ENCODE measurements at places on chromosomes 3 and 15.

- DNase-seq: no peak
These were observed 7.1 kb downstream of the LRRK1 start for GRCh38 chr15:100926258-100926657.

DNA sequence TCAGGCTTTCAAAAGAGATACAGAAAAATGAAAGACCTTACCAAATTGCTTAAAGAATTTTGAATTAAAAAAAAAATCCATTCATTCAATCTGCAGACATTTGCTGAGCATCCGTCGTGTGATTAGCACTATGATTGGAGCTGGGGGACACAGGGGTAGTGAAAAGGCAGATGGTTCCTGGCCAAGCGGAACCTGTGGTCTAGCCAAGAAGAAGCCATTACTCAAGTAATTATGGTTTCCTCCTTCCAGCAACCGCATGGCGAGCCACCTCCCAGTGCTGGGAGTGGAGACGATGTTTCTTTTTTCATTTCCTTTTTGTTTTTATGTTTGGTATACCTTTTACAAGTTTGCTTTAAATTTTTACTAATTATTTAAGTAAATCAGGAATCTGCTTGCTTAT is 140.2 kb downstream of the CACNA2D3 start:
- no peak for DNase-seq

DNA sequence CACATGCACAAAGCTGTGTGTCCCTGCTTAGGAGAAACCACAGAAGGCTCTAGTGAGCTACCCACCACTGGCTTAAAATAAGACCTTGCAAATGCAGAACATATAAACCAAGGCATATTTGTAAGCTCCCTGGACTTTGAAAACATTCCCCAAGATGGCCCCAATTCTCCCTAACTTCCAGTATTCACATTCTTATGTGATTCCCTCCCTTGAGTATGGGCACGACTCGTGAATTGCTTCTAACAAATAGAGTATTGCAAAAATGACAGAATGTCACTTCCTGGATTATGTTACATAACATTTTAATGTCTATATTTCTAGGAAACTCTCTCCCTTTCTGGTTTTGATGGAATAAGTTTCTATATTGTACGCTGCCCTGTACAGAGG is 131.8 kb upstream of the MCTP2 start:
- DNase-seq: no peak

DNA sequence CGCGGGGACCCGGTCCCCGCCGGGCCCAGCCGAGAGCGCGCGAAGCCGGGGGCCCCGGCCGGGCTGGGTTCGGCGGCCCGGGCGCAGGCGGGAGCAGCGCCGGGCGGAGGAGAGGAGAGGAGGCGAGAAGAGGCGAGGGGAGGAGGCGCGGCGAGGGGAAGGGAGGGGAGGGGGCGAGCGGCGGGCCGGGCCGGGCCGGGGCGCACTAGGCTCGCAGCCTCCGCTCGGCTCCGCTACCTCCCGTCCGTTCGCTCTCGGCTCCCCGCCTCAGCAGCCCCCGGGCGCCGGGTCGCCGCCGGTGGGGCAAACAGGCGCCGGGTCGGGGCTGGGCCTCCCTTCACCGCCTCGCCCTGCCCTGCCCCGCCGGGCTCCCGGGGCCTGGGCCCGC is 351 bp downstream of the INSYN1 start:
- DNase-seq: no peak

DNA sequence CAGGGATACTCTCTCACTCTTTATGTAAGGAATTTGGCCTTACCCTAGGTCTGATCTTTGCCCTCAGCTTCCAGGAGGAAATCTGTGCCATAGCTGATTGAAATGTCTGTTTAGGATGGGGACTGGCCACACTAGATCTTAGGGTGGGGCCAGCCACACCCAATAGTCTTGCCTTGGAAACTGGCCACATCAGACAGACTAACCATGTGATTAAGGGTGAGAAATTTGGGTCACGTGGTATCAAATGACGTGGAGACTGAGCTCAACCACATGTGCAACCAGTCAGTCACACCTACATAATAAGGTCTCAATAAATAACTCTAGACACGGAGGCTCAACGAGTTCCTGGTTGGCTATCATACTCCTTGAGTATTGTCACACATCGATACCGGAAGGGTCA is 113.5 kb downstream of the CNTN3 start:
- DNase-seq: no peak

GRCh38 chr3:125179143-125179883 is 33.2 kb downstream of the SLC12A8 start:
- DNase-seq: no peak

DNA sequence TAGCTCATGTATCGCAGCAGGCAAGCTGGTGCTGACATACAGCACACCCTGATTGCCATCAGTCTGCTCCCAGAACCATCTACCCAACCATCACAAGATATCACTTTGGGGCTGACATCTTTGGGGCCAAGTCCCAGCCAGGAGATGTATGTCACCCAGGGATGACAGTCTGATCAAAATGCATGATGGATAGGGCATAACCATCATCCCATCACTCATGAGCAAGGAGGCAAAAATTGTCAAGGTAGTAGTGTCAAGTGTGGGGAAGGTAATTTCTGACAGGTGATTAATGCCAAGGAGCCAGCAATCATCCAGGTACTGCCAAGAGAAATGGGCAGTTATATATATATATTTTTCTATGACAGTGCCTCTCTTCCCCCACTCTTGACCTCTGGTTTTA is 277.4 kb downstream of the WDR72 start:
- no peak for DNase-seq

- peak; percentile 54 for DNase-seq
These were observed 6.3 kb downstream of the RPP25 start for GRCh38 chr15:74950078-74950908.

GRCh38 chr3:126389112-126389793 is 5.5 kb upstream of the CFAP100 start:
- DNase-seq: peak; percentile 50

DNA sequence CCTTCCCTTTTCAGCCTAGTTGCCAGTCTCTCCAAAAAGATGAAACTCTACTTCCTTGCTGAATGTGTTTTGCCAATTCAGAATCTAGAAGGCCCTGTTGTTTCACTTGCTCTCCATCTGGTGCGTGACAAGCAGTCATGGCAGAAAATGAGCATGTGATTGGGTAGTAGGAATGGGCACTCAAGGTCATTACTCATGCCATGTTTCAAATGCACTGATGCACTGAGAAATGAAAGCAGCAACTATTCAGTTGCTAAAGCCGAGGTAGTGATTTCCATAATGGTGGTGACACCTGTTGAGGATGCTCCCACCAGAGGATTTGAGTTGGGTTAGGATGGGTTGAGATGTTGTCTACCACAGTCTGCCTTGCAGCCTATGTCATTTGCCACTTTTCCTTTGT is 12.7 kb downstream of the ZBTB38 start:
- DNase-seq: no peak

DNA sequence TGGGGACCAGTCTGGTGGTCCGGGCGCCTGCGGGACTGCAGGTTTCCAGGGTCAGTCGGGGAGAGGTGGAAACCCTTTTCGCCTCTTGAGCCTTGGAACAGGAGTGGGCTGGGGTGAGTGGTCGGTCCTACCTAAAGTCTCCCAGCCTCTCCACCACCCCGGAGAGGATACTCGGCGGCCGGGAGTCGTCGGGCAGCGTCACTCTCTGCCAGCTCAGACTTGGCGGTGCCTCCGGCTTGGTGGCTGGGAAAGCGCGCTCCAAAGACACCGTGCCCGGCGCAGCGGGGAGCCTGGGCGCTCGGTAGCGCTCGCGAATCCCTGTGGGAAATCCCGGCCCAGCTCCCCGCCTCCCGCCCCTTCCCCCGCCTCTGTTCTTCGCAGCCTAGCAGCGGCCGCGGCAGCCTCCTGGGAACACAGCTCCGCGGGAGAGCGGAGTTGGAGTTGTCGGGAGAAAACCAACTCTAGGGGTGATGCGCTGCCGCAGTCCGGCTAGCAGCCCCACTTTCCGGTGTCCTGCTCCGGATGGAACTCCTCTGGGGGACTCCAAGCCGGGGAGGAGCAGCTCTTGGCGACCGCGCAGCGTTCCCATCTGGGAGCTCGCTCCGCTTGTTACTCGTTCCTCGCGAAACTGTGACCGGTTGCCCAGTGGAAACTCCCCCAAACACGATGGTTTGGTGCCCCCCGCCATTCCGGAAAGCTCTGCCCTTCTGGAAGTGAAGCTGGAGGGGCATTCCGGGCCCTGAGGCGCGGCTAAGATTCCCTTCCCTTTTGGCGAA is 1.4 kb downstream of the EPHB1 start:
- DNase-seq: no peak

DNA sequence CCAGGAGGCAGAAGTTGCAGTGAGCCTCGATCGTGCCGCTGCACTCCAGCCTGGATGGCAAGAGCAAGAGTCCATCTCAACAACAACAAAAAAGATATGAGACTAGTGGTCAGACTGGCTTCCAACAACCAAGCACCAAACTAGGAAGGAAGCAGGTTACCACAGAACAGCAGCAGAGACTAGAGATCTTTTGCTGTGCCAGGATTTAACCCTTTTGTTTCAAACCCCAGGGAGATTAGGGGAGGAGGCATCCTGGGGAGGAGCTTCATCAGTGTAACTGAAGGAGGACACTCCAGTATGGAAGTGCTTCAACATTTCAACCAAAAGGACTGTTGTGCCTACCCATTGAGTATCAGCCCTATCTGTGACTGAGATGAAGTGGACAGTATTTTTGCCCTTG is 240.3 kb downstream of the ZIC1 start:
- DNase-seq: no peak

DNA sequence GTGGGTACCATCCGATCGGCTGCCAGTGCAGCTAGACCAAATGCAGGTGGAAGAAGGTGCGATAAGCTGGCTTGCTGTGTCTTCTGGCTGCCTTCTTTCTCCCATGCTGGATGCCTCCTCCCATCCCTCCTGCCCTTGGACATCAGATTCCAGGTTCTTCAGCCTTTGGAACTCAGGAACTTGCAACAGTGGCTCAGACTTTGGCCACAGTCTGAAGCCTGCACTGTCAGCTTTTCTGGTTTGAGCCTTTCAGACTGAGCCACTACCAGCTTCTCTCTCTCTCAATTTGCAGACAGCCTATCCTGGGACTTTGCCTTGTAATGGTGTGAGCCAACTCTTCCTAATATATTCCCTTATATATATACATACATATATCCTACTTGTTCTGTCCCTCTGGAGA is 485.5 kb downstream of the FHIT start:
- no peak for DNase-seq

DNA sequence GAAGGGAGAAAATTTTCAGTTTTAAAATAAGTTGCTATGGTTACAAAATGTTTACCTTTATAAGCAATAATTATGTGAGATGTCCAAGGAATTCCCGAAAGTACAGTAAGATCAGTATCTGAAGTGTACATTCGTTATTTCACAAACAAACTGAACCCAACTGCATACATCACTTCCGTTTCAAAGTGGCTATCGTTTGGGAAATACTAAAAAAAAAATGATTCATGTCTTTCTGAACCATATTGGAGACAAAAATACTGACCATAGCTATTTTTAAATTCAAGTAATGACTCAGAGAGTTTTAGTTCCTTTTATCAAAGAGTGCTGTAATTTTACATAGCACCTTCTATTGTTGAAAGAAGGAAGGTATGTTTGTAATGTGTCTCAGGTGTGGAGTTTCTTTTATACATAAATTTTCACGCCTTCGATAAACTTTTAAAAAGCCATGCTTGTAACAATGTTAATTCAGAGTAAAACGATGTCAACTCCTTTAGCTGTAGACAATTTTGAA is 8.0 kb upstream of the ANKRD28 start:
- DNase-seq: no peak

DNA sequence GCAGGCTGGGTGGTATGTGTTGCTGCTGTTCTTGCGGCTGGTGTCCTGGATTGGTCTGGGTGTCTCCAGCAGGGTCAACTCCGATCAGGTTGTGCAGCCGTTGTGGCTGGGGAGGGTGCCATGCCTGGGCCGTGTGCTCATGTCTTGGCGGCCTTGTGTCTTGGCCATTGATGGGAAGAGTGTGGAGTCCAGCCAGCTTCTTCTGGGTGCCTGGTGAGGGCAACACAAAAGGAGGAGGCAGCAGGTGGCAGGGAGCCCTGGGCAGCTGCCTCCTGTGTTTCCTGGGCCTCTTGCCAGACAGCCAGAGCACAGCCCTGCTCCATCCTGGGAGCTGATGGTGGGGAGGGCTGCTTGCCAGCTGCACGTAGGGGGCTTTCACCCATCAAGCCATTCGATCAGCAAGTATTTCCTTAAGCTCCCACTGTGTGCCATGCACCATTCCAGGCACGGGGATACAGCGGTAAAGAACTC is 4.3 kb downstream of the CHAC1 start:
- no peak for DNase-seq

- no peak for DNase-seq
These were observed 251.7 kb upstream of the TBL1XR1 start for GRCh38 chr3:177448987-177449359.

DNA sequence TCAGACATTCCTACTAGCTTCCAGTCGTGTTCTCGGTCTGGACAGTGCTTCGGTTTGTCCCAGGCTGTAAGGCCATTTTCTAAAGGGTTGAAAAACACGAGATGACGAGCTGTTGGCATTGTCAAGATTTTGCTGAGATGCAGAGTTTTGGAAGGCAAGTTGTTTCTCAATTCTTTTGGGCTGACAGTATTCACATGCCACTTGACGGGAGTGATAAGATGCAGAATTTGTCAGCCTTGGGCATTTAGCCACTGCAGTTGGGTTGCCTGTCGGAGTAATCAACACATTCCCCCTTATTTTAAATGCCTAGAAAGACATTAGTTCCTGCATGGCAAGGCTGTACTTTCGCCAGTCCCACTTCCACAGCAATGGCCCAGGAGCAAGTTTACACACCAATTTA is 245.2 kb downstream of the NR1D2 start:
- DNase-seq: no peak

- DNase-seq: no peak
These were observed 50.4 kb upstream of the DCLK3 start for GRCh38 chr3:36814776-36815175.

DNA sequence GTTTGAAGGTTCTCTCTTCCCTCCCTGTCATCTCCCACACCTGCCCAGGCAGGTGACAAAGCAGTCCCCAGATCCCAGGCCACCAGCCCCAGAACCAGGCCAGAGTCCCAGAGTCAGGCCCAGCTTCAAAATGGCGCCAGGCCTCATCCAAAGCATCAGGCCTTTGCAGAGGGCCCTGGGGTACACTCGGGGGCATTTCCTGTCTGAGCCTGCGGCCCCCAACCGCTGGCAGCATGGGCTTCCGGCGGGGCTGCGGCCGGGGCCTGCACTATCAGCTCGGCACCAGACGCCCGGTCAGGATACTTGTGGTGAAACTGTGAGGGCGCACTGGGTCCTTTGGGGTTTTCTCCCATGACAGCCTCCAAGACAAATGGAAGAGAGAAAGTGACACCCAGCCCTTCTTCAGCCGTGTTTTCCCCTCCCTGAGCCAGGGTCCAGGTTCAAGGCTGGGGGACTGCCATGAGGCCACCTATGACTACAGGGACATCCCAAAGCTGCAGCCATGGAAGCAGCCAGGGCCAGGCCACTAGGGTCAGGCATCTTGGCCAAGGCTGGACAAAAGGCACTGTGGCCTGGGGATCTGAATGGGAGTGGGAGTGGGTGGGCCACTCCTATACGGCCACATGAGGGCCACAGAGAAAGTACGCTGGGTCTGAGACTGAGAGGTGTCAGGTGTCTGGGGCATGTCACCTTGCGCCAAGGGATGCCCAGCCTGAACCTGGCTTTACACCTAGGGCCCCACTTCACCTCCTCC is 33.9 kb downstream of the RPN1 start:
- DNase-seq: no peak

- DNase-seq: no peak
These were observed 76.8 kb downstream of the VGLL4 start for GRCh38 chr3:11566916-11567315.

GRCh38 chr3:156658732-156659090 is 15.7 kb upstream of the TIPARP start:
- no peak for DNase-seq

GRCh38 chr3:156587760-156588069 is 32.8 kb upstream of the SSR3 start:
- no peak for DNase-seq
